ENCODE measurements at places on chromosomes 13 and 19. TPM values are rescaled to one million over a fixed set of nuclear protein-coding genes. Genes with fewer than 3 reads are reported as not detected.
A peak's percentile ranks its signal among the peaks of the same experiment; 100 is the strongest.

GRCh38 chr13:59266478-59267063 lies 897.2 kb downstream of the DIAPH3 start:
- no peak for DNase-seq

DNA sequence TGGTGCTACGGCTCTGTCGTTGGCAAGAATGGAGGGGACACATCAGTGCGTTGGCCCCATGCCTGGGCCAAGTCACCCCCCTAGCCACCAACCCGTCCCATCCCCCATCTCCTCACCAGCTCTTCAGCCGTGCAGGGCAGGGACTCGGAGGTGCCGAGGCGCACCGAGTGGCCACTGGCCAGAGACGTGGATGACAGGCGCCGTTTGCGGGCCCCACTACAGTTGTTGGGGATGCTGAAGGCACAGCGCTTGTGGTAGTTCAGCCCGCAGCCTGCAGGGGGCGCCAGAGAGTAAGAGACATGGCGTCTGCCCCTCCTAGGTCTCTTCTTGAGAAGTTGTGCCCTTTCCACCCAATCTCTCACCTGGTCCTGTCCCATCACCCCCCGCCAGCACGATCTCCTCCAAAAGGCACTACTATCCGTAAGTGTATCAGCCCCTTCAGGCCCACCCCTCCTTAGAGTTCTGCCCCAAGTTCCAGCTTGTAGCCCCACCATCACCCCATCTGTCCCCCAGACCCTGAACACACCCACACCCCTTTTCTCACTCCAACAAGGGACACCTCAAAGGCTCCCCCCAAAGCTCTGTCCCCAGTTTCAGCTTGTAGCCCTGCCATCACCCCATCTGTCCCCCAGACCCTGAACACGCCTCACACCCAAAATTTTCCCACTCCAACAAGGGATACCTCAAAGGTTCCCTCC lies 12.4 kb downstream of the PRKD2 start:
- DNase-seq: peak; percentile 75

DNA sequence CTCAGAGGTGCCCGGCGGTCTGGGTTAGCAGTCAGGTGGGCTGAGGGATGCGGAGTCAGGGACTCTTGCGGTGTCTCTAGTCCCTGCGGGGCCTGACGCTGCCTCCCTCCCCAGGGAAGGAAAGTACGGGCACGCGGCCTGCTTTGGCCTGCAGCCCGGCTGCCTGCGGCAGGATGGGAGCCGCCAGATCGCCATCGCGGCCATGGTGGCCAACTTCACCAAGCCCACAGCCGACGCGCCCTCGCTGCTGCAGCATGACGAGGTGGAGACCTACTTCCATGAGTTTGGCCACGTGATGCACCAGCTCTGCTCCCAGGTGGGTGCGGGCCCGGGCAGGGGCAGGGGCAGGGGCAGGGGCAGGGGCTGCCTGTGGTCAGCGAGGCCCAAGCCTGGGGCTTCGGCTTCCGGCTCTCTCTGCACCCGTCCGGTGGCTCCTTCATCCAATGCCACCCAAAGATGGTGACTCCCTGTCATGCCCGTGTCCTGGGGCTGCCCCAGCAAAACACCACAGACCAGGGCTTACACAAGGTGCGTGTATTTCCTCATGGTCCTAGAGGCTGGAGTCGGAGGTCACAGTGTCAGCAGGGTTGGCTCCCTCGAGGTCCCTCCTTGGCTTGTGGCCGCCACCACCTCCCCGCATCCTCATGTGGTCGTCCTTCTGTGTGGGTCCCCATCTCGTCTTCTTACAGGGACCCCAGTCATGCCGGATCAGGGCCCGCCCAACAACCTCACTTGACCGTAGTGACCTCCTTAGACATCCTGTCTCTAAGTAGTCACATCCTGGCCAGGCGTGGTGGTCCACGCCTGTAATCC lies 11.3 kb upstream of the ZNF554 start:
- no peak for DNase-seq

DNA sequence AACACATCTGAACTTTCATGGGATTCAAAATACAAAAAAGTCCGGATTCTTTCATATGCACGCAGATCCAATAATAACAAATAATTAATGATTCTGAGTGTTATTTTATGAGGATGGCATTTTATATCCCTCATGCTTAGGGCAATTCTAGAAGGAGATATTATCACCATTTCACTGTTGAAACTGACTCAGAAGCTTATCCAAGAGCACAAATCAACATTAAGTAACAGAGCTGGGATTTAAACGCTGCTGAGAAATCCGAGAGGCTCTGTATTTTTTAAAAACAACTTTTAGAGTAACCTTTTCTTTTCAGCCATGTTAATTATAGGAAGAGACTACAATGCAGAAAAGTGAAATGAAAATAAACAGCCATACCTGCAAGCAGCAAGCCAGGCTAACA lies 30.3 kb downstream of the ATP7B start:
- no peak for DNase-seq

- no peak for DNase-seq
These were observed 466.2 kb downstream of the TSHZ3 start for GRCh38 chr19:30883071-30883470.

GRCh38 chr13:37481011-37481884 lies 117.3 kb downstream of the POSTN start:
- no peak for DNase-seq

DNA sequence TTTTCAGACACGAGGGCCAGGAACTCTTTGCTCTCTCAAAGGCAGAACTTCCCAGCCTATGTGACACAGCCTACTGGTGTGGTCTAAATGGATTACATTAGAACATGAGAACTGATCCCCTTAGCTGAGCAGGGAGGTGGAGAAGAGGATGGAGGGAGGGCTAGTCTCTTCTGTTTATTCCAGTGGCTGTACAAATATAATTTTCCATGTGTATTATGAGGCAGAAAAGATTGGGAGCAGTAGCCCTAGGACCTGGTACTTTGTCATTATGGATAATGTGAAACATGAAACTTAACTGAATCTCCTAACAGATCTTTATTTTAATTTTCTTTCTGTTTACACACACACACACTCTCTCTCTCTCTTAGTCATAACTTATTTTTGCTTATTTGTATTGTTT lies 82.1 kb downstream of the WDFY2 start:
- no peak for DNase-seq

DNA sequence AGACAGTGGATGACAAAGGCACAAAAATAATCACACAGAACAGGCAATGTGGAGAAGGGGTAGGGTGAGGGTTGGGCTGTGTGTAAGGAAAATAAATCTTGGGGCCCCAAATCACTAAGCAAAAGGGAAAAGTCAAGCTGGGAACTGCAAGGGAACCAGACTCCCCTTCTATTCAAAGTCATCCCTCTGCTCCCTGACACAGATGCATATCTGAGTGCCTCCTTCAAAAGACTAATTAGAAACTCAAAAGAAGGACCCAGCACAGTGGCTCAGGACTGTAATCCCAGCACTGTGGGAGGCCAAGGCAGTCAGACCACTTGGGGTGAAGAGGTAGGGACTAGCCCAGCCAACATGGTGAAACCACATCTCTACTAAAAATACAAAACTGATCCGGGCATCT lies 18.3 kb downstream of the ZNF611 start:
- no peak for DNase-seq

- DNase-seq: peak; percentile 73
These were observed 3.7 kb downstream of the HRC start for GRCh38 chr19:49151267-49152118.

DNA sequence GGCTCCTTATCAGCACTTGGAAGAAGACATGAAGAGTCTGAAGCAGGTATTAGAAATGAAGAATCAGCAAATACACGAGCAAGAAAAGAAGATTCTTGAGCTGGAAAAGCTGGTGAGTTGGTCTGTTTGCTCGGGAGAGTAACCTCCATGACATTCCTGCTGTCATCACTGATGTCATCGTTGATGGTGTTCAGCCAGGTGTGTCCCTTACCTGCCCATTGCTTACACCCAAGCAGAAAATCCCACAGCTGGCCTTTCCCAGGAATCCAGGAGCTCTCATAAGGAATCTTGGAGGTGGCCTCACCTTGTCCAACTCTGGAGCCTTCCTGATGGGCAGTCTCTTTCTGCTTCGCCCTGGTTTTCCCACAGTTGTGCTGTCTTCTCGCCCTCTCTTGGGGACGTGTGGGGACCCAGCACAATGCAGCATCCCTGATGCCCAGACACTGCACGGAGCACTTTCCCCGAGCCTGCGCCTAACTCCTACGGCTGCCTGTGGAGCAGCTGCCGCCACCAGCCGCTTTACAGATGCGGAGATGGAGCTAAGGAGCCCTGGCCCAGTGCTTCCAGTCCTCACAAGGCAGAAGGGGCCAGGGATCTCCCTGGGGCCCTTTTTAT lies 97.0 kb downstream of the SLC7A1 start:
- no peak for DNase-seq

DNA sequence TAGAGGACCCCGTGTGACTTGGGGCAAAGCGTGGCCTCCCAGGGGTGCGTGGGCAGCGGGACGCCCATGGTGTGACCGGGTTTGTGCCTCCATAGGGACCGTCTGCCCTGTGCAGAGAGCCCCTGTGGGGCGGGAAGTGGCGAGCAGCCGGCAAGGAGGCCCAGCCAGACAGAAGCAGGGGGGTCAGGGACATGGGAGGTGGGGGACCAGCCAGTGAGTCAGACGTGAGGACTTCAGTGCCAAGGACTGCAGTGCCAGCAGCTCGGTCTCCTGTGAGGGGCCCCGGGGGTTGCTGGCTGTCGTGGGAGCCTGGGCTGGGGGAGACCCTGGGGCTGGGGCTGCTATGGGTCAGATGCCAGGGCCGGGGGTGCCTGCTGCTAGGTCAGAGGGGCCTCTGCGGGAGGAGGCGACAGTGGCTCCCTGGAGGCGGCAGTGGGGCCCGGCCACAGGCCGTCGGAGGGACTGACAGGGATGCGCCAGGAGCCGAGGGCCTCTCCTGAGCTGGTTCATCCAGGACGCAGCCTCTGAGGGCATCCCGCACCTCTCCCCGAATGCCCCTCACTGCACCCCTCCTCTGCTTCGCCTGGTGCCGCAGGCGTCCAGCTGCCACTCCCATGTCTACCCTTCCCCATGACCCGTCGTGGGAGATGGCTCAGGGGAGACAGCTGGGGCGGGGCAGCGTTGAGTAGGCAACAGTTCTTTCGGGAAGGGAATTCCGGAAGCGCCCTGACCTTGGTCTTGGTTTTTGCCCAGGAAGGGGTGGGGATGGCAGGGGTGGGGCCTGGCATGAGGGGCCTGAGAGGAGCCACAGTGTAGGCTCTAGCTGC lies 80.0 kb downstream of the KDM4B start:
- peak; percentile 59 for DNase-seq

- no peak for DNase-seq
These were observed 21.8 kb downstream of the CCNA1 start for GRCh38 chr13:36454121-36454520.

Gene B3GLCT
- 16.7 TPM for total RNA-seq

Gene URAD
- not detected for total RNA-seq

Gene ZNF526
- 5.1 TPM for total RNA-seq

Gene ZNF382
- 13.1 TPM for total RNA-seq

Gene CGB2
- not detected for total RNA-seq

Gene PPM1N
- total RNA-seq: 1.0 TPM

Gene FXYD1
- 297 TPM for total RNA-seq

Gene TNFSF11
- total RNA-seq: not detected
